T-cell (primary cell): ENCODE measurements at places on chromosomes 12 and 14. TPM values are rescaled to one million over a fixed set of nuclear protein-coding genes. Genes with fewer than 3 reads are reported as not detected.

- DNase-seq: no peak
These were observed 28.1 kb downstream of the MSRB3 start for GRCh38 chr12:65306366-65307168.

FGF23 gene
- not detected for total RNA-seq

GRCh38 chr14:31251028-31251958 lies 43.7 kb upstream of the HECTD1 start:
- no peak for DNase-seq

GRCh38 chr14:93533437-93533836 lies 102.7 kb downstream of the UNC79 start:
- no peak for DNase-seq

GRCh38 chr12:103100257-103100831 lies 142.9 kb downstream of the ASCL1 start:
- DNase-seq: no peak

DNA sequence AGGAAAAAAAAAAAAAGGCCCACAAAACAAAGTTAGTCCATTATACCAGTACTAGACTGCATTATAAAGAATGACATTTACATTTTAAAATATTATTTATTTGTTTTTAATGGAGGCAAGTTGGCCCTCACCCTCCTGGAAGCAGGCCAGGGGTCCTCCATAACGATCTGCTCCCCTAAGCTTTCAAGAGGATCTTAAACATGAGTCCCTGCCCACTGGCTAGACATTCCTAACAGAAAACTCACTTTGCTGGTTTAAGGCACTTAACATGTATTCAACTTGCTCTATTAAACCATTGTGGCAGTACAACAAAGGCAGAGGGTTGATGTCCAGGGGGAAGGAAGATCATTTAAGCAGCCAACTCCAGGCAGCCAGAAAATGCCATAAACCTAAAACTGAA lies 111.4 kb downstream of the STXBP6 start:
- DNase-seq: no peak

FAM161B gene
- 5.6 TPM for total RNA-seq

ATG14 gene
- total RNA-seq: 18.0 TPM

DNA sequence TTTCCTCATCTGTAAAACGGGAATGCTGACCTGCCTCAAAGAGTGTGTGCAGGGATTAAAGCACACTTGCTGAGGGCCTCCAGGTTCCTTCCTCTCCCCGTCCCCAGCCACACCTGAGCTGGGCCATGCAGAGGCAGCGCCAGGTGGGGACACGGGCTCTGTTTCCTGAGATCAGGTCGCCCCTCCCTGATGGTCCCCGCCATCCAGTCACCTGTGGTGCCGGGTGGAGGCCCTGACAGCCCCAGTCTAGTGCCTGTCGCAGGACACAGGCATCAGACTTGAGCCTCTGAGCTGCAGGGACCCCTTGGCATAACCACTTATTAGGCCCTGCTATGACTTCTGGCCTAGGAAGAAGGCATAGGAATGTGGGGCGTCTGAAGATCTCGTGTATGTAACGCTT lies 12.5 kb downstream of the CHGA start:
- no peak for DNase-seq

GRCh38 chr12:132729541-132730320 lies 19.1 kb downstream of the PGAM5 start:
- no peak for DNase-seq

RDH5 gene
- total RNA-seq: 29.1 TPM

DNA sequence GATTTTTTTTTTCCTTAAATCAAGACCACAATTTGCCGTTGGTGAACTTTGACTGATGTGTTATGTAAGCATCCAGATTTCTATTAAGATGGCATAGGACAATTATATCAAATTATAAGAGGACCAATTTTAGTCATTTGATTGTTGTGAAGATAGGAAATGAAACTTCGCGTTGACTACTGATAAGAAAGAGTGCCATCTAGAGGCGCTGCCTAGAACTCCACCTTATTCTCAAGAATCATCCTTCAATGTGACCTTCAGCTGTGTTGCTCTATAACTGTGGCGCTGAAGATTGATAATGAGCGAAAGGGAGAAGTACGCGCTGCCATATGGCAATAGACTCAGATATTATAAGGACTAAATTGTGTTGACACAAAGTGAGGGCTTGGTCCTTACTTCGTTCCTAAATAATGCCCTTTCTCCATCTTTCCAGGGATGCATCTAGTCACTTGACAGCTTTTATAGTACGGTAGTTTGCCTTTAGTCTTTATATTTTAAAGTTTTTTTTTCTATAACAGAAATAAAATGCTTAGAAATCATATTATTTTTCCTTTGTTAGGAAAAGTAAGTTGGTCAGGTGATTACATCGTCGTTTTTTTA lies 350.8 kb upstream of the STXBP6 start:
- DNase-seq: peak; percentile 5

DNA sequence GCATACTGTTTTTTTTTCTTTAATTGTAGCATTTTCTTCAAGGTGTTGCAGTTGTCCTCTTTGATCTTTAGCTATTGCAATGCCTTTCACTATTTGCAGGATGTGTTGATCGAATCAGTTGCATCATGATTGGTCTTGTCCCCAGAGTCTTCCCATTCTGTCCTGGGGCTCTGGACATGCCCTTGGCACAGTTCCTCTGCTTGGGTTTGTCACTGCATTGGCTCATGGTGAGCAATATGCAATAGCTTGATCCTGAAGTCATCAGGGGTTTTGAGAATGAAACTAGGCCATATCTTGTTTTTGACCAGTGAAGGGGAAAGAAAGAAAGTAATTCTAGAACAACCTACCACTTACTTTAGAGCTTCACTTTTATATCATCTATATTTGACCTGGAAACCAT lies 281.5 kb downstream of the TMEM117 start:
- no peak for DNase-seq

AJUBA gene
- total RNA-seq: 3.1 TPM

MYH7 gene
- total RNA-seq: not detected

EXOC3L4 gene
- total RNA-seq: not detected

GPRC5D gene
- total RNA-seq: not detected

NCAPD2 gene
- total RNA-seq: 40.7 TPM

CNTN1 gene
- not detected for total RNA-seq

- no peak for DNase-seq
These were observed 8.7 kb downstream of the BEGAIN start for GRCh38 chr14:100578552-100578951.

DNA sequence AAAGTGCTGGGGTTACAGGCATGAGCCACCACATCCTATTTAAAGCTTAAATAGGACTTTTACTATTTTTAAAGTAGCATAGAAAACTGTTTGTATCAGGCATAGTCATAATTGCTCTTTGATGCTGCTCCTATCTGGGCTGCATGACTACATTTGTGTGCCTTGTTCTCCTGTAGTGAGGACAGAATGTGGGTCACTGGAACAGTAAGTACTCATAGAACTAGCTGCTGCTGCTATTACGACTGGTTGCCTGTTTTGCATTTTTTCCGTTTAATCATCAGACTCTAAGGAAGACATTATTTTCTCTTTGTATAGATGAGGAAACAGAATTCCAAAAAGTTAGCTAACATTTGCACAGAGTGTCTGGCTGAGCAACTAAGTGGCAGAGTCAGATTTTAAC lies 42.8 kb downstream of the ZC3H14 start:
- no peak for DNase-seq
